Activated T-helper 1 cell treated with anti-CD3 and anti-CD28 coated beads, Interleukin-12 subunit alpha, Interleukin-12 subunit beta, Interleukin-2, Interleukin-4 antibody, amounts not matched to agents 30 ng/mL and 10 ng/mL and 1 ng/mL, durations not matched to agents 14 hours and 24 hours and 36 hours (primary cell): ENCODE measurements at places on chromosomes 4 and X. TPM values are rescaled to one million over a fixed set of nuclear protein-coding genes. Genes with fewer than 3 reads are reported as not detected.

Gene TMPRSS11F
- not detected in 2 replicates for total RNA-seq

Gene HMGB3
- 29.6 and 32.3 TPM in 2 replicates for total RNA-seq

Gene DUX4
- not detected in 2 replicates for total RNA-seq

Gene C4orf51
- total RNA-seq = not detected in 2 replicates

Gene JAKMIP1
- total RNA-seq = 15.5 and 16.9 TPM in 2 replicates

Gene FGFRL1
- total RNA-seq = 15.5 TPM in 2 replicates

Gene ADH7
- not detected in 2 replicates for total RNA-seq

Gene NEUROG2
- total RNA-seq = 0.18 TPM in 1 of 2 replicates, not detected in the other

Gene GRPR
- not detected in 2 replicates for total RNA-seq

Gene NUP62CL
- total RNA-seq = 0.54 and 1.1 TPM in 2 replicates

Gene ANAPC10
- total RNA-seq = 25.4 and 32.1 TPM in 2 replicates

Gene PARM1
- not detected in 2 replicates for total RNA-seq

Gene ATP1B4
- total RNA-seq = not detected in 2 replicates

Gene INTS12
- 18.7 and 22.4 TPM in 2 replicates for total RNA-seq

Gene SLC6A8
- 5.9 and 6.0 TPM in 2 replicates for total RNA-seq

Gene HS6ST2
- 1.1 TPM in 2 replicates for total RNA-seq

Gene SLC10A7
- 23.3 and 26.5 TPM in 2 replicates for total RNA-seq
